Natural killer cell treated with Interleukin-12 subunit alpha and Interleukin-12 subunit beta and Interleukin-15 and Interleukin-18, amount 100 ng/mL, for 72 hours (primary cell): ENCODE measurements at places on chromosomes 2 and 18. TPM values are rescaled to one million over a fixed set of nuclear protein-coding genes. Genes with fewer than 3 reads are reported as not detected.

DNA sequence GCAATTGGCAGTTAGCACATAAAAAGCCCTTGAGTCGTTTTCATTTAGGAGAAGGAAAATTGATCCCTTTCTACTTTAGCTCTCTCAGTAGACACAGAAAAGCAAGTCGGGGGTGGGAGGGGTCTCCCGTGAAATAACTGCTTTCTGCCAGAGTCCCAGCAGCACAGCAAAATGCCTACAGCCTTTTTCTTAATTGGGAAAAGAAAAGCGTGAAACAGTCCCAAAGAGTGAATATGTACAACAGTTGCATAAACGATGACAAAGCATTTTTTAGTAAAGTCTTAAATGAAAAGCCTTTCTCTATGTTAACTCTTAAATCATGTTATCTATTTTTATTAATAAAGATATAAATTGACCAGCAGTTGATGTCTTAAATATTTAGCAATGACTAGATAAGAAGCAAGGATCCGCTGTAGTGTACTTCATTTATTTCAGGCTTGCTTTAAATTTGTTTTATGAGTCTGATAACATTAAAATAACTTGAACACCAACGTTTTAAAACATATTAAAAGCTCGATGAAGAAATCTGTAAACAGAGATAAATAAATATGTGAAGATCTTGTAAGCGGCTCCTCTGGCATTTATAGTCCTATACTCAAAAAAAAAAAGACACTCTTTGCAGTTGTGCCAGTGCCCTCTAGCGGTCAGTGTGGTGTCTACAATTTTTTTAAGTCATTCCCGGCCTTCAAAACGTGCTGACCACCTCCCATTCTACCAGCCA lies 42.3 kb upstream of the ATIC start:
- peak; percentile 68 for DNase-seq

DNA sequence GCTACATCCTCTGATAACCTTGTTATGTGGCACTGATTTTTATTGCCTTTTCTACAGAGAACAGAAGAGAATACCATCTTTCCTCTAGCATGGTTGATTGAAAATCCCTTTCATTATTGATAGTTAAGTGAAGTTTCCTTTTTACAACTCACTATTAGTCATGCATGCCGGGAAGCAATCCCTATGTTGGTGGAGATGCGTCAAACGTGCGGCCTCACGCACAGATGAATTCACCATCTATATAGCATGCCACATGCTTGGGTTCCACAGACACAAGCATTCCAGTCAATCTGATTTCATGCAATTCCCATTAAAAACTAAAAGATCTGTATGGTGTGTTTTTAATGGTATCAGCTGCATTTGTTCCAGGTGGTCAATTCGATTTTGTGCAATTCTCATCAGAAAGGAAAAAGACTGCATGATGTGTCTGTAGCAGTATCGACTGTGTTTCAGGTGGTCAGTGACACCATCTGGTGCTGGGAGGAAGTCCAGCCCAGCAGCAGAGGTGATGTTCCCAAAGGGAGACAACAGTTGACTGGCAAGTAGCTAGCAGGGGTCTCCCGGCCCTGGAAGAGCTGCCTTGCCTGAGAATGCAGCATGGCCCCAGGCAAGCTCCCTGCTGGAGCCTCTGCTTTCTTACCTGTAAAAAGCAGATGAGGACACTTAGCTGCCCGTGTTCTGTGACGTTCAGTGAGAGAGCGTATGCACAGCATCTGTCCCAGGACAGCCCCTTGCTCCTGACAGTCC lies 151.3 kb upstream of the NCK2 start:
- DNase-seq = no peak

- no peak for DNase-seq
Measured at GRCh38 chr2:74381751-74382150, 1.6 kb upstream of the DCTN1 start.

GRCh38 chr2:82317012-82317411 lies 2012.5 kb upstream of the LRRTM1 start:
- DNase-seq = no peak

DNA sequence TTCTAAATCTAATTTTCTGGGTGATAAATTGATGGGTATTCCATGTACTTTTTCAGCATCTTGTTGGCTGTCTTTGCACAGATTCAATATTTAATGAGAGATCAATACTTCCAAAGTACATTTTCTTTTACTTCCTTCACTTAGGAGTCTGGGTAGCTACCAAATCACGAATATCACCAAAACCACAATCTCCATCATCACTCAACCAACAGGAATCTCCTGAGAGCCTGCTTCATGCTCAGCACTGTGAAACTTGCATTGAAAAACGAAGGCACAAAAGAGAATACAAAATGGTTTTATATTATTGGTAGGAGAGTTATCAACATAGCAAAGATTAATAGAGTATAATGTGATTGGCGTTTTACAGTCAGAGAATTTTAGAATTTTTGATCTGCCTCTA lies 261.5 kb upstream of the DSEL start:
- no peak for DNase-seq

GRCh38 chr2:8548065-8548618 lies 133.7 kb upstream of the ID2 start:
- DNase-seq = peak; percentile 53

DNA sequence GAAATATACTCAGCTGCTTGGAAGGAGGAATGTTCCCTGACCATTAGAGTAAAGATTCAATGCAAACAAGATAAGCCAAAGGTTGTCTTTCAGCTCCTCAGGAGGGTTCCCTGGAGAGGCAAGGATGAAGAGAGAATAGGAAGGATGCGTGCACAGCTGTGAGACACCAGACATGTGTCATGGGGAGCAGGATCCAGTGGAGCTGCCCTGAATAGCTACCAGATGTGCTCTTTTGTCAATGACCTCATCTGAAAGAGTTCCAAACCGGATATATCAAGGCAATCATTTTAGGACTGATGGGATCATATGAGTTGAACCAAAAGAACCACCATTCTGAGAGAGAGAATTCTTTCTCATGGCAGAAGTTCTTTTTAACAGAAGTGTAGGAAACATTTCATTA lies 490.6 kb downstream of the IRS1 start:
- DNase-seq = no peak

DNA sequence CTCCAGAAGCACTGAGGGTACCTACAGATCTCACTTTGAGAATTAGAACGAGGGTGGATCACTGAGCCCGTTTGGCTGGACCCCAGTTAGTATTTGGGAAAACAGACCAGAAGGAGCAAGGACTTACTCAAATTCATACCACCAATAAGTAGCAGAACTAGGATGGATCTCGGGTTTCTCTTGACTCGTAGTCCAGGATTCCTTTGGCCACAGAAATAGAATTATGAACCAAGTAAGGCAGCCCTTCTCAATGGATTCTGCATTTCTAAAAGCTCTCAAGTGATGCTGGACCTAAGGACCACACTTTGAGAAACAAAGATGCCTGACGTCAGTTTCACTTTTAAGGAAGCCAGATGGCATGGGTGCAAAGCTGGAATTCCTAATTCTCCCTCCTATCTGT lies 153.0 kb downstream of the KLHL29 start:
- DNase-seq = no peak

DNA sequence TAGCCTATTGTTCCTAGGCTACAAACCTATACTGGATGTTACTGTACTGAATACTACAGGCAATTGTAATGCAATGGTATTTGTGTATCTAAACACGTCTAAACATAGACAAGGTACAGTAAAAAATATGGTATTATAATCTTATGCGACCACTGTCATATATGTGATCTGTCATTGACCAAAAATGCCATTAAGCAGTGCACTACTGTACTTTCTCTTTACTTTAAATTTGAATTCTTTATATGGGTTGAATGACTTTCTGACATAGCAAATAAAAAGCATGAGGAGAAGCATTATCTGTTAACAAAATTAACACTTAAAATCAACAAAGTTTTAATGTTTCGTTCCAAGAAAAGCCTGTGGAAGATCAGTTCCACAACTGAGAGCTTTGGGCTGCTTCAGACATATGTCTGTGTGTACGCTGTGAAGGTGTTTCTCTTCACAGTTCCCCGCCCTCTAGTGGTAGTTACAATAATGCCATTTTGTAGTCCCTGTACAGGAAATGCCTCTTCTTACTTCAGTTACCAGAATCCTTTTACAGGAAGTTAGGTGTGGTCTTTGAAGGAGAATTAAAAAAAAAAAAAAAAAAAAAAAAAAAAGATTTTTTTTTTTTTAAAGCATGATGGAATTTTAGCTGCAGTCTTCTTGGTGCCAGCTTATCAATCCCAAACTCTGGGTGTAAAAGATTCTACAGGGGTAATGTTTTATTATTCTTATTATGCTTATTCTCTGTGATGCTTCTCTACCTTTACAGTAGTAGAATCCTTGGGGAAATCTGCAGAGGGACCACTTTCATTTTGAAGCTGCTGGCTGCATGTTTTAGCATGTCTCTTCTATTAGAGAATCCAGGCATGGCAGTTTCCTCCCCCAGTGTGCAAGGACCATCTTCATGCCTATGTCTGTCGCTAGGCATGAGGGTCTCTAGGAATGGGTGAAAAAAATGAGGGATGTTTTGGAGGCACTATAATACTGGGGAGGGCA lies 54.5 kb downstream of the SCN2A start:
- peak; percentile 61 for DNase-seq

- DNase-seq = no peak
Measured at GRCh38 chr2:29469961-29470360, 354.7 kb downstream of the CLIP4 start.

DNA sequence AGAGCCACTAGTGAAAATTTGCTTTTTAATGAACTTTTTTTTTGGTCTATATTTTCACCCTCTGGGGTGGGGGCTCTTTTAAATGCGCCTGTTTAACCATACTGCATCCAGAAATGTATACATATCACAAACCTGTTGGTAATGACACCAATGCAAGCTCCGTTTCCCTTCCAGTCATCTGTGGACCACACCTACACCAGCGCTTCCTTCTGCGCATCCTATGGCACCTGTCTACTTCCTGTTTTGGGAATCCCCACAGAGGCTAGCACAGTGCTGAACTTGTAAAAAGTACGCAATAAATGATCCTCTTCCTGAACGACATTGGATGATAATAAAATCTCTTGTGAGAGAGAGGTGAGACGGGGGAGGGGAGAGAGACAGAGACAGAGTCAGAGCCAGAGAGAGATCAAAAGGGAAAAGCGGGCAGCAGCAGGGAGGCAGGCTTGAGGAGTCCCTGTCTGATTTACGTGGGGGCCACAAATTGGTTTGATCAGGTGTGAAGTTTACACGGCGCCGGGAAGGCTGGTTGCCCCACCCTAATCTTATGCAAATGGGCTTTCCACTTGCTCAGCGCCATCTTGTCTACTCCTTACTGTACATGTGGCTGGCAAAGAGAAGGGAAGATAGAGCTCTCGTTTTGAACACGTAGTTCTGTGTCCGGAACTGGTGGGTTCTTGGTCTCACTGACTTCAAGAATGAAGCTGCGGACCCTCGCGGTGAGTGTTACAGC lies 38.1 kb upstream of the SLC38A11 start:
- DNase-seq = no peak

DNA sequence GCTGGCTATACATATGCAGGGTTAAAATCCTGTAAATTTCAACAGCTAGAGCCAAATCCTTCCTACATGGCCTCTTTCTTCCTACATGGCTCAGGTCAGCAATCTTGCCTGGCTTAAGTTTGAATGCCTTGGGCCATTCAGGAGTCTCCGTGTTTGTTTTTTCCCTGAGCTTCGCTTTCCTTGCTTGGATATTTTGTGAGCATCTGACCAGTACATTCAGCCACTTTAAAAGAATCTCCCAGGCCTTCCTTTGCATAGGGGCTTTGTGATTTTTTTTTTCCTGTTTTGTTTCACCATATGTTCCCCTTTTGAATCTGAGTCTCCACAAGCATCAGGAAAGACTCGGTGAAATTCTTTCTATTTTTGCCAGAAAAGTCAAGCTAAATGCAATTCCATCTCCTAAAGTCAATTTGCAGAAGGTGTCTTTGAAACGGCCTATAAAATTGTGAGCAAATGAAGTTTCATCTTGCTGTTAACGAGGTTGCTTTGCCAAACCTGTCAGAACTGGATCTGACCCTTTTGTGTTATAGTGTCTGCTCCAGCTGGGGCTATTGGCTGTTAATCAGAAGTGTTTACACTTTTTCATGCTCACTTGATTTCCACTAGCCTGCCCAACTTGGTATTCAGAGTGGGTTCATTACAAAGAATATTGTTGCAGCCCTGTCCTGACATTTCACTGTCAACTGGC lies 256.9 kb downstream of the DCC start:
- no peak for DNase-seq

GRCh38 chr18:80210312-80211083 lies 36.8 kb downstream of the PARD6G start:
- DNase-seq = no peak

DNA sequence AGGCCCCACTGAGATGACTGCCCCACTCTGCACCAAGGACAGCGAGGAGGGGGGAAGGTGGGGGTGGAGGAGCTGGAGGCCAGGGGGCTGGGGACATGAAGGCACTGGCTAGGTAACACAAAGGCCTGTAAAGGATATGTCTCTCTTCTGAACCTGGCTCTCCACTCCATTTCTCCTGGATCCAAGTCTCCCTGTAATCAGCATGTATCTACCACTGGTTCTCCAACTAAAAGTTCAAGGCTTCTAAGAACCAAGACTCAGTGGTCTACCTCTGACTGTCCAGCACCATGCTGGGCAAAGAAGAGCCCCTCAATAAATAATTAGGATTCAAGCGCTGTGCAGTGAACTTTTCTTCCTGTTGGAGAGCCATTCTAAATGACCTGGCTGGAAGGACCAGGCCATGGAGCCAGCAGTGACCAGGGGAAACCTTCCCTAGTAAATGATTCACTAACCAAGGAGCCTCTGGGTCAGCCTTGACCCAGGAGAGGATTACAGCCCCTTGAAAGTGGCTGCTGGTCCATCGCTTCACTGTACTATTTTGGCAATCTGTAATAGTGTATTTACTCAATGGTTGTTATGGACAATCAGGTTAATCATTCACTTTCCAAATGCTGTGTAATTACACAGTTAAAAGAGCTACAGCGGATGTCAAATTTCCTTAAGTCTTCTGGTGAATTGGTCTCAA lies 73.2 kb downstream of the BCL11A start:
- DNase-seq = no peak

GRCh38 chr18:600107-600506 lies 3.3 kb downstream of the CLUL1 start:
- no peak for DNase-seq

DNA sequence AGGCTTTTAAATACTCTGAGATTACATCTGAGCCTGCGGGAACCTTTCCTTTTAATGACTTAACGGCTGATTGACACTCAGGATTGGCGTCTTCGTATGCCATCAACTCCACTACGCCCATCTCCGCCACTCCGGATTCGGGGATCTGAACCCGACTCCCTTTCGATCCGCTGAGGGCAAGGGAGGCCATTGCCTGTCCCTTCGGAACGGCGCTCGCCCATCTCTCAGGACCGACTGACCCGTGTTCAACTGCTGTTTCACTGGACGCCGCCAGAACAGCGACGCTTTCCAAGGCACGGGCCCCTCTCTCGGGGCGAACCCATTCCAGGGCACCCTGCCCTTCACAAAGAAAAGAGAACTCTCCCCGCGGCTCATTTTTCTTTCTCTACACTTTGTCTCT lies 90.4 kb downstream of the PID1 start:
- no peak for DNase-seq

The CLEC4F gene
- total RNA-seq = 8.9 TPM

The NEU4 gene
- 3.8 TPM for total RNA-seq

The TOGARAM2 gene
- 7.7 TPM for total RNA-seq

The LIMS3 gene
- 0.43 TPM for total RNA-seq

The MXD1 gene
- total RNA-seq = 27.6 TPM

The CGREF1 gene
- 1.4 TPM for total RNA-seq

The ABHD1 gene
- 0.25 TPM for total RNA-seq

The CDC42EP3 gene
- total RNA-seq = 36.0 TPM
